Activated naive CD4-positive, alpha-beta T cell treated with anti-CD3 and anti-CD28 coated beads, Interleukin-2, amount 10 ng/mL, durations not matched to agents 5 hours and 36 hours (primary cell): ENCODE measurements at places on chromosomes 1 and 21. TPM values are rescaled to one million over a fixed set of nuclear protein-coding genes. Genes with fewer than 3 reads are reported as not detected.

Gene SUSD4
- 1.2 TPM for total RNA-seq

Gene HSD3B1
- not detected for total RNA-seq

Gene LCE7A
- total RNA-seq, result not detected

Gene PRR9
- total RNA-seq, result not detected

Gene BGLAP
- total RNA-seq, result 3.5 TPM
